Neural crest cell (in vitro differentiated cells): ENCODE measurements at places on chromosomes 12 and 14.

DNA sequence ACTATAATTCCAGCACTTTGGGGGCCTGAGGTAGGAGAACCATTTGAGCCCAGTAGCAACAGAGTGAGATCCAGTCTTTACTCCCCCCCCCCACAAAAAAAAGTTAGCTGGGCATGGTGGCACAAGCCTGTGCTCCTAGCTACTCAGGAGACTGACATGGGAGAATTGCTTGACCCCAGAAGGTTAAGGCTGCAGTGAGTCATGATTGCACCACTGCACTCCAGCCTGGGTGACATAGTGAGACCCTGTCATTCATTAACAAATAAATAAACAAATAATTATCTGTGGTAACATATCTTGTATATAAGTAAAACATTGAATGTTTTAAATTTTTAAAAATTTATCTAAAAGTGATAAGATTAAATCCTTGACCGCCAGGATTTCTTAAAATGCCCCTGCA is 4.8 kb downstream of the ENTPD5 start:
- DNase-seq, result no peak

DNA sequence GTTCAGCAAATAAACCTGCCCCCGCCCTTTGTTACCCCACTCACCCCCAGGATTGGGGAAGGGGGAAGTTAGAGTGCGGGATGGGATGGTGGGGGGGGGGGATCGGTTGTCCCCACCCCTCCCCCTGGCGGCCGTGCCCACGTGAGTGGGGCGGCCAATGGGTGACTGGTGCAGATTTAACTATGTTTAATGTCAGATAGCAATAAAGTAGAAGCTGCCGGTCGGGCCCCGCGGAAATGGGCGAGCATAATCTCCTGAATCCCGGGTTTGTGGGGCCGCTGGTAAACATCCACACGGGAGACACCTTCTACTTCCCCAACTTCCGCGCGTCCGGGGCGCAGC is at the start of gene HOXC12:
HOXC12 (plus strand) TSS at position 210 of the 342 bp plus-strand sequence; CDS start at position 237, 27 bp downstream.
- DNase-seq, result no peak

- DNase-seq, result no peak
These were observed 115.2 kb downstream of the LGMN start for GRCh38 chr14:92633274-92633616.

GRCh38 chr12:125573271-125573670 is 508.0 kb downstream of the AACS start:
- no peak for DNase-seq

DNA sequence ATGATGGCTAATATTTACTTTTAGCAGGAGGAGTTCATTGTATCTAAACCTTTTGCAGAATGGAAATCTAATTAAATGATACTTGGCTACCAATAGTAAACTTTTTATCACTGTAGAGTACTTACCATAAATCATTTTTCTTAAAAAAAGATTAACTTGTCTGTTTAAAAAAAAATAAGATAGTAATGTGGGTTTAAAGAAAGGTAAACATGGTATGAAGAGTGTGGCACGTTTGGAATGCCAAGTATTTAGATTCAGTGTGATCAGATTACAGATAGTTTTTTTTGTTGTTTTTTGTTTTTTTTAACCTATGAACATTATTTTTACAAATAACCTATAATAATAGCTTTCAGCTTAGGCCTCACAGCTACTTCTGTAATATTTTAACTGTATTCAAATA is 25.8 kb downstream of the KTN1 start:
- DNase-seq, result no peak

- DNase-seq, result no peak
These were observed 109.3 kb downstream of the VRK1 start for GRCh38 chr14:96906434-96906833.

DNA sequence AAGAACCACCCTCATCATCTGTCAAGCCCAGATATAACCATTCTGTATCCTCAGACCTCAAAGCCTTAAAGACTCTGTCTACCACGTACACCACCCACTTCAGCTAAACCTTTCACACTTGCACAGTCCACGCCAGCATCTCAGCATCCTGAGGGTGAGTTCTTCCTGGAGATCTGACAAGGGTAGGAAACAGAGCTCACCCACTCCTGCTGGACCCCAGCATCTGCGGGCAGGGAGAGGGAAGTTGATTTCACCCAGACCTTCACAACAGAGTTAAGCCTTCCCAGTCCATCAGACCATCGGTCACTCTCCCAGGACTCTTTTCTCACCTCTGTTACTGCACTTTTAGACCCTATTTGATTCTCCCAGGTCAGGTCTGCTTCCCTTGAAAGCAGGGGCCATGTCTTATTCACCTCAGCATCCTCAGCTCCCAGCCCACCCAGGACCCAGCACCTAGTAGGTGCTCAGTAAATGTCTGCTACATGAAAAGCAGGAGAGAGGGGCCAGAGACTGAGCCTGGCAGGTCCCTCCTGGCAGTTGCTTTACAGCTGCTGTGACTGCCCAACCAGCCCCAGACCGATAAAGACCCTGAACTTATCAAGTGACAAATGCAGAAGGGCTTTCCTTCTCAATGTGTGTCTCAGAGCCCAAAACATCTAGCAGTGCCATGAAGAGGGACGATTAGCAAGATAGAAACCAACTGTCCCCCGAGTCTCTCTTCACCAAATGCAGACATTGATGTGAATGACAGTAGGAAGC is 34.1 kb downstream of the ANO2 start:
- DNase-seq, result no peak

GRCh38 chr12:29072631-29073030 is 76.4 kb upstream of the FAR2 start:
- no peak for DNase-seq

DNA sequence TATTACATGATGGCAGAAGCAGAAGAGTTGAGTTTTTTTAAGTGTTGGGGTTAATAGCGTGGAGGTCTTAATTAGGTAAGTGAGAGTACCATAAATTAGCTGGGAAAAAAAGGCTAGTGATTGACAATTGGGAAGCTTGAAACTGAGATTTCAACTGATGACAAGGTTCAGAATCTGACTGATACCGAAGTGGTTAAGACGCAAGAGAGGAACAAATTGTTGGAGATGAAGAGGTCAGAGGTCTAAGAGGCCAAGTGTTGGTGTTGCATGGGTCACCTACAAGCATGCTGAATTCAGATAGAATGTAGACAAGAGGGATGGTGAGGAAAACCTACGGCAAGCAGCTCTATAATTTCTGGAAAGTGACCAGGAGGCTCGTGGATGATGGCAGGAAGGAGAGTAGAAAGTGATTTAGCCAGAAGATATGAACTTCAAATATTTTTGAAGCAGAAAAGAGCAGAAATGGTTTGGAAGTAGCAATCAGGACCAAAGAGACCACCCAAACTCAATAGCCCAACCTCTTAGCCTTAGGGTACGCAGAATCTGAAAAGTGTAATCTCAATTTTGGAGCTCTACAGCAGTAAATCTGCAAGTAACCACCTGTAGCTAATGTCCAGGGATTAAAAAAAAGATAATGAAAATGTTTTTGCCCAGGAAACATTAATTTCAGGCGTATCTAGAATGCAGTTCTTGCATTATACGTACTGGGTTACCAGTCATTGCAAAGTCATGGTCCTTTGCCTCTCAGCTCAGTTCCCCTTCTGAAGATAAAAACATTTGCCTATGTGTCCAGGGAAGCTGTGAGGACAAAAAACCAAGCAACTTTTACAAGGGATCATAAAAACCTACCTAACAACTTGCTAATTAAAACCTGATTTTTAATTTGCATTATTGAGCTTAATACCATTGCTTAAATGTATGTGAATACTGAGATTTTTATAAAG is 1.7 kb upstream of the TMPO start:
- DNase-seq, result no peak

DNA sequence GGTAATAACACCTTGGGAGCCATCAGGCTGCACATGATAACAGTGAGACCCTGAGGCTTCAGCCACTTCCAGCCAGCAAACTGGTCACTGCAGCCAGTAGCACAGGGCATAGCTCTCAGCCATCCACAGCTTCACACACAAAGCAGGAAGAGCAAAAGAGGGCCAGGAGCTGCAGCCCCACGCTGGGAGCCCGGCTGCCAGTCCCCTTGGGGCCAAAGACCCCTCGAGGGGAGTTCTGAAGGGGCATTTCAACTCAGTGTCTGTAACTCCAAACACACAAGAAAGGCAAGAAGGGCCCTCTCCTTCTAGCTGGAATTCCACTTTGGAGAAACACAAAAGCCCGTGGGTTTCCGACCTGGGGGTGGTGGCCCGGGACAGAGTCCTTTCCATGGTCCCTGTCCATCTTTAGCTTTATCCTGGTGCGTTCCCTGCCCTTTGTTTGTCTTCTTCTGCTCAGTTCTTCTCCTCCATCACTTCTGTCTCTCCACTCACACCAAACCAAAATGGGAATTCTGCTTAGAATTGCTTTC is 151.8 kb upstream of the FKBP4 start:
- no peak for DNase-seq

- DNase-seq, result no peak
These were observed 249.6 kb upstream of the TBX3 start for GRCh38 chr12:114933428-114934160.

DNA sequence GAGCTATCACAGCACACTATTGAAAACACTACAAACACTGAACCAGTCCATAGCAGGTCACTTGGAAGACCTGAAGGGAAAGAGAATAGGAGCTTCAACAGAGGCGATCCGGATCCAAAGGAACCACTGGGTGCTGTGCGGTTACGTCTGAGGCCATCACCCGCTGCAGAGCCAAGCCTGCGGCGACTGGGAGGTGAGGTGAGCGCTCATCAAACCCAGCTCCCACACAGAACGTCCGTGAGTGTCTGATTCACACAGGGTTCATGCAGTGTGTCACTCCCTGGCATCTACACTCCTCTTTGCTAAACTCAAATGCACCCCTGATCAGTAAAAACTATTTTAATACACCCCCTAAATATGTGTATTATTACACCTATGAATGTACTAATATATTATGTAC is 64.1 kb downstream of the TMEM132D start:
- DNase-seq, result no peak

GRCh38 chr14:57291692-57292647 is 23.2 kb downstream of the AP5M1 start:
- no peak for DNase-seq

DNA sequence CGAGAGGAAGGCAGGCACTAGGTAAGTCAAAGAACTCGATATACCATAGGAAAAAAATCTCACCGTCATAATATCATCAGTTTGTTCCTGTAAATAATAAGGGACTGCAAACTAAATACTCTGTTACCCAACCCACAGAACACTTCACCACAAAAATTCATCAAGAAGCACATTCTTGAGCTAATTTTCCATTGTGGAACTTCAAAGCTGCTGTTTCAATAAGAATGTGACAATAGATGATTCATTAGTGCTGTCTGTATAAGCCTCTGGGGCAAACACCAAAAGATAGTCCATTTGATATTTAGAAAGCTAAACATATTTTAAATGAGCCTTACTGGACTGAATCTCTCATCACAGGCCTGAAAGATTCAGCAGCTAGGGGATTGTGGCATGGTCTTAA is 219.4 kb downstream of the KSR2 start:
- DNase-seq, result no peak

DNA sequence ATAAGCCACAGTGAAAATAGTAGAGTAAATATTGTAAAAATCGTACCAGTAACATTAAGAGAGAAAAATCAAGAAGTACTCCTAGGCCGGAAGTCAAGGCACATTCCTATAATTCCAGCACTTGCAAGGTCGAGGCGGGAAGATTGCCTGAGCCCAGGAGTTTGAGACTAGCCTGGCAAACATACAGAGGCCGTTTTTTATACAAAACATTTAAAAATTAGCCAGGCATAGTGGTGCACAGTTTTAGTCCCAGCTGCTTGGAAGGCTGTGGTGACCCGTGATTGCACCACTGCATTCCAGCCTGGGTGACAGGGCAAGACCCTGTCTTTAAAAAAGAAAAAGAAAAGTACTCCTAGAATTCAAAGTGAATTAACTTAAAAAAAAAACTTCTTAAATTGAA is 341.8 kb downstream of the C12orf50 start:
- no peak for DNase-seq

- DNase-seq, result no peak
These were observed 2.8 kb downstream of the FBXL14 start for GRCh38 chr12:1591543-1591942.

DNA sequence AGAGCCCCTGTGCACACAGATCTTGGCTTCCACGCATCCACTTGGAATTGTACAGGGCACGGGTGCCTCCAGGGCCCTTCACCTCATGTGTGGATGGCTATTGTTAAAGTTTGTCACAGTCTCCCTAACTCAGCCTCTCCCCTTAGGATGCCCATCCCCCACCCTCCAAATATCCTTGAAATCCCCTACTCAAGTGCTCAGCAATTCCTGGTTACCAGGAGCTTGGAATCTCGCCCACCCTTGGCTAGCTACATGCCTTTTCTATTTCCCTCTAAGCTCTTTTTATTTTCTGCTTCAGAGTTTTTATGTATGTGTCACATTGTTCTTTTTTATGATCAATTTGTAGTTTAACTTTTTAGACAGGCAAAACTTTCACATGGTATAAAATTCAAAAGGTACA is 13.0 kb upstream of the NR1H4 start:
- DNase-seq, result no peak

- DNase-seq, result no peak
These were observed 8.2 kb downstream of the HIF1A start for GRCh38 chr14:61703342-61704129.

GRCh38 chr12:97938031-97938430 is 475.4 kb downstream of the RMST start:
- DNase-seq, result no peak

GRCh38 chr12:92989715-92990484 is 60.8 kb upstream of the EEA1 start:
- no peak for DNase-seq

DNA sequence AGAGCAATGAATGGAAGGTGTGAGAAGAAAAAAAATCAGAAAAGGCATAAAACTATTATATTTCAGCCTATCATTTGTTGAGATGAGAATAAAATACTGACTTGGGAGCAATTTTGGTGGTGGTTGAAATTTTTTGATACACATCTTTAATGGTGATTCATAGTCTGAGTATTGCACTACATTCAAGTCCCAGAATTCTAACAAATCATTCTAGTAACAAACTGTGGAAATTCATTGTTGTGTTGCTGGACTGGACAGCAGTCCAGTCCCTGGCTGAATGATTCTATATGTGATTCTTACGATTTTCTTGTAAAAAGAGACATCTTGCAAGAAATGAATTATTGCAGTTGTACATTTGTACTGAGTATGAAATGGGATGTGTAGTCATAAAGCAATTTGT is 268.6 kb downstream of the TRHDE start:
- DNase-seq, result no peak

GRCh38 chr12:6871052-6871957 is 1.8 kb downstream of the SPSB2 start:
- no peak for DNase-seq
